Thyroid gland (tissue), 4 donors: ENCODE measurements at places on chromosomes 3 and 15. TPM values are rescaled to one million over a fixed set of nuclear protein-coding genes. Genes with fewer than 3 reads are reported as not detected.

GRCh38 chr3:182201456-182202168 is 489.9 kb downstream of the SOX2 start:
- DNase-seq, result no peak

GRCh38 chr3:156817646-156818272 is 8.4 kb upstream of the LEKR1 start:
- DNase-seq, result no peak

DNA sequence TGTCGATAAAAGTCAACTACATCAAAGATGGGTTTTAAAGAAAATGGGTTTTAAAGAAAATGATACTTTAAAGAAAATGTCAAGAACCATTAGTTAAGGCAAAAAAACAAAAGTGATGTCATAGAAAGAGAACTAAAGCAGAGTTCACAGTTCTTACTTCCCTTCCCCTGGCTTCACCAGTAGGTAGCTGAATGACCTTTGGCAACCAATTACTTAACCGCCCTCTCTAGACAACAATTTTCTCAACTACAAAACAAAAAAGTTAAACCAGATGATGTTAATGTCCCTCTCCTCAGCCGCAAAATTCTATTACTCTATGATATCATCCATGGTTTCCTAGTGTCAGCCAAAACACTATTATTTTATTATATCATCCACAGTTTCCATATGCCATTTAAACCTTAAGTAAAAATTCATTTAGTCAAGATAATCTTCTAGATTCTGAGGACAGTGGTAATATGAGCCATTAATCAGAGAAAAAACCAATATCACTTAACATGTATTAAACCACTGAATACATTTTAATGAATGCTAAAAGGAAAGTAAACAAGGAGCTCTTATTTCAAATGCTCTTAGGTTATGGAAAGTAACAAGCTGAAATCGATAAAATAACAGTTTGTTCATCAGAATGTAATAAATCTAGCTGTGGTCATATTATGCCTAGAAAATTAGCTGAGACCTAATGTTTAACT is 13.1 kb downstream of the RYK start:
- DNase-seq, result no peak

GRCh38 chr3:36514171-36514570 is 133.9 kb downstream of the STAC start:
- no peak for DNase-seq

DNA sequence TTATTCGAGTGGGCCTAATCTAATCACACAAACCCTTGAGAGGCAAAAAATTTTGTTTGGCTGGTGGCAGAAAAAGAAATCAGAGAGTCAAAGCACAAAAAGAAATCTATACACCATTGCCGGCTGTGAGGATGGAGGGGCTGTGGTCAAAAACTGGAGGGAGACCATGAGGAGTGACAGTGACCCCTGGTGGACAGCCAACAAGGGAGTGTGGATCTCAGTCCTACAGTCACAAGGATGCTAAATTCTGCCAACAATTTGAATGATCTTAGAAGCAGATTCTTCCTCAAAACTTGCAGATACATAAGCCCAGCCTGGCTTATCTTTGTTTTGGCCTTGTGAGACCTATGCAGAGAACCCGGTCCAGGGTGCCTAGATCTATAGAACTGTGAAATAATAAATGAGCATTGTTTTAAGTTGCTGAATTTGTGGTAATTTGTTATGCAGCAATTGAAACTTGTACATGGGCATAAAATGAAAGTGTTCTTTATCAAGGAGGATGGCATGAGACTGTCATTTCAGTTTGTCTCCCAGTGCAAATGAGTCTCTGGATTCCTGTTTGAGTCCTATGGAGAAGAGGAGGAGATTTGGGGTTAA is 103.0 kb upstream of the ARHGEF26 start:
- DNase-seq, result no peak

DNA sequence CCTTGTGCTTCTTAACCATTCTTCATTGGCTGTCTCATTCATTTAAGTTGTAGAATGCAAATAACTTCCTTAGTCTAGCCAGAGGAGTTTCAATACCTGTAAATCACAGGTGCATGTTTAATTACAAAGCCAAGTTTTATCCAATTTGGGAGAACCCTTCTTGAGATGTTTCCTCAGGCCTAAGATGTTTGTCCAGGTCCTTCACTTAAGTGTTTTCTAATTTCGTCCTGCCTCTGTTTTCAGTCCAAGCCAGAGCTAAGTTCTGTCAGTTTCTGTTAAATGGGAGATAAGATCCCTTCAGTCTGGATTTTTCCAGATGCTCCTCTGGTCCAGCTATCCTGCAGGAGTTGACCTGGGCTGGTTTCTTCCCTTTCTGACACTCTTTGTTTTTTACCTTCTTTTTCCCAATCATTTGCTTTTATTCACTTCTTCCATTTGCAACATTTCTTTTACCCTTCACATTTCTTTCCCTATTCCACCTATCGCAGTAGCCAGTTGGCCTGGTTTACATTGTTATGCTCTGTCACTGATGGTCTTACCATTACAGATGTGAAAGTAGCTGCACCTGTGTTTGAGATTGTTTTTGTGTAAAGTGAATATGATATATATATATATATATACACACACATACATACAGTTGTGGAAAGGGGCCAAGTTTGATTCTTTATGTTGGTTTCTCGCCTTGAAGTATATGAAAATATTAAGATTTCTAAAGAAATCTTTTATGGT is 34.5 kb downstream of the EIF2AK4 start:
- DNase-seq, result no peak

- DNase-seq, result peak; percentile 9
Measured at GRCh38 chr15:88982304-88982945, 69.2 kb upstream of the MFGE8 start.

DNA sequence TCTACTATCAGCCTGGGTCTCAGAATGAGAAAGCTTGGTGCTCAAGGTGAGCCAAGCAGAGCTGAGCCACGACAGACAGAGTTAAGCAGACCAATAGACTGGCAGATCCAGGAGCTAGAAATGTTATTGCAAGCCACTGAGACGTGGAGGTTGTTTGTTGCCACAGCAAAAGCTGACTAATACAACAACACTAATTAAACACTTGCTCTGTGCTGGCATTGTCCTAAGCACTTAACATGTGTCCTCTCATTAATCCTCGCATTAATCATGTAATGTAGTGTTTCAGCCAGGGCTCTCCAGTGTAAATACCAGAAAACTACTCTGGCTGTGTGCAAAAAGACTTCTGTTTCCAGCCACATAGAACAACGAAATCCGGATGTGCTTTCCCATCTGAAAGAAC is 11.6 kb upstream of the SPSB4 start:
- no peak for DNase-seq

DNA sequence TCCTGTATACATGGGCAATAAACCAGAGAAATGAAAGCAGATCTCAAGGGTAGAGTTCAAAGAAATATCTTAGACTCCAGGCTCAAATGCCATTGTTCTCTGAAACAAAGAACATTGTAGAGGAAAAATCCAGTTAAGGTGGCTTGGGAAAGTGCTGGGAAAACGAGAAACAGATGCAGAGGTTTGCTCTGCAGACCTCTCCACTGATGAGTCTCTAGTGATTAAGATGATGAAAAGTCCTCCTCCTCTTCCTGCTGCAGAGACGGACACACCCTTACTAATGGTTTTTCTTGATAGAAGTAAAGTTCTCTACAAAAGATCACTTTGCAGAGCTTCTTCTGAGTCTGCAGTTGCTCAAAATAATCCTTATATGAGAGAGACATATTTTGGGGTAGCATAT is 264.7 kb downstream of the GABRG3 start:
- DNase-seq, result no peak

- no peak for DNase-seq
Measured at GRCh38 chr15:49895347-49896223, 223.4 kb downstream of the ATP8B4 start.

GRCh38 chr15:101694261-101694660 is 30.0 kb downstream of the TARS3 start:
- no peak for DNase-seq

GRCh38 chr15:50933341-50933740 is 24.9 kb downstream of the AP4E1 start:
- DNase-seq, result no peak

DNA sequence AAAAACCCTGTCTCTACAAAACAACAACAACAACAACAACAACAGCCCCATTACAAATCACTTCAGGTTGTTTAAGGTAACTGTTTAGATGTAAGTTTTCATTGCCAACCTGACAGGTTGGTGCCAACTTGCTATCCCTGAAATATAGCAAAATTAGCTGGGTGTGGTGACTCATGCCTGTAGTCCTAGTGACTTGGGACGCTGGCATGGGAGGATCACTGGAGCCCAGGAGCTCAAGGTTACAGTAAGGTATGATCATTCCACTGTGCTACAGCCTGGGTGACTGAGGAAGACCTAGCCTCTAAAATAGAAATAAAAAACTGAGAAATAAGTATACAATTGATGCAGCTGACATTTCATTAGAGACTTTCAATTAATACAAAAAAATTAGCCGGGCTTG is 36.0 kb upstream of the CDAN1 start:
- no peak for DNase-seq

DNA sequence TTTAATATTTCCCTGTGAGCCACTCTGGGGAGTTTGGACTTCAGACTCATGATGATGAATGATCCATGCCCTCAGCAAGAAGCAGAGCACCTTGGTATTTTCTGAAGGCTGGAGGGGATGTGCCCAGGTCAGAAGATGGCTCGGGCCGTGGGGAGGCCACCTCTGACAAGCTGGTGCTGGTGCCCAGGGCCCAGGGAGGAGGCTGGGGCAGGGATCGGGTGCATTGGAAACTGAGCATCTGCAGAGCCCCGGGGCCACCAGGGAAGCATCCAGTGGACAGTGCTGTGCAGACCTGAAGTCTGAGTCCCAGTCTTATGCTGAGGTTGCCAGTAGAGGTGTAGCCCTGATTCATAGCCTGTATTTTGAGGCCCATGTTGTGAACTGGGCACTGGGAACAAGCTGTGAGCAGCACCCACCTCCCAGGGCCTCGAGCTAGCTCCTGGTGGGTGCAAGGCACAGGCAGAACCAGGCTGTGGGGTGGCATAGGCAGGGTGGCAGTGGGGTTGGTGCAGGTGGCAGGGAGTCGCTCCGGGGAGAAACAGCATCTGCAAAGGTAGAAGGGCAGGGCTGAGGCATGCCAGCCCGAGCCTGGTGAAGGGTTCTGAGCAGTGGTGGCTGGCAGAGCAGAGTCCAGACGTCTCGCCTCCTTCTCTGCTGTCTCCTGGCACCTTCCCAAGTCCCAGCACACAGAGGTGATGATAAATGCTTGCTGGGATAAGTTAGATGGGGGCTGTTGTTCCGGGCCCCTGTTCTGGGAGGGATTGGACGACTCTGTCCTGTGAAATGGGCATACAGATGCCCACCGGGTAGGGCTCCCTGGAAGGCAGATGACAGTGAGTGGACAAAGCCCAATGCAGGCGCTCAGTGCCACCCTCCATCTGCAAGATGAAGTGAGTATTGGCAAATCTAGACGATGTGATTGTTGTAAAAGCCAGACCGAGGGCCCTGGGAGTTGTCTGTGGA is 10.6 kb downstream of the DNAJB8 start:
- no peak for DNase-seq

GRCh38 chr3:149386299-149386606 is 8.8 kb upstream of the TM4SF1 start:
- DNase-seq, result no peak

- no peak for DNase-seq
Measured at GRCh38 chr3:145022447-145022846, 1050.8 kb downstream of the DIPK2A start.

DNA sequence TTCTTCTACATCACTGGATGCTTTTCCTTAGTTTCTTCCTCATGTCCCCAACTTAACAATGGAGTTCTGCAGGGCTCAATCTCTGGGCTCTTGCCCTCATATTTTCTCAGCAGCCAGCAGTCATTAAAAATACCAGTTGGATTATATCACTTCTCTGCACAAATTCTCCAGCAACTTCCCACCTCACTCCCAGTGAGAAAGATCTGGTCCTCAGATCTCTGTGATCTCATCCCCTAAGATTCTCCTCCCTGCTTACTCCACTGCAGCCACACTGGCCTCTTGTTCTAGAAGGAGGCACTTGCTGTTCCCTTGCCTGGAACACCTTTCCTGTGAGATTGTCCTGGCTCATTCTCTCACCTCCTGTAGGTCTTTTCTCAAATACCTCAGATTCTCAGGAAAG is 6.1 kb downstream of the ERICH6 start:
- no peak for DNase-seq

DNA sequence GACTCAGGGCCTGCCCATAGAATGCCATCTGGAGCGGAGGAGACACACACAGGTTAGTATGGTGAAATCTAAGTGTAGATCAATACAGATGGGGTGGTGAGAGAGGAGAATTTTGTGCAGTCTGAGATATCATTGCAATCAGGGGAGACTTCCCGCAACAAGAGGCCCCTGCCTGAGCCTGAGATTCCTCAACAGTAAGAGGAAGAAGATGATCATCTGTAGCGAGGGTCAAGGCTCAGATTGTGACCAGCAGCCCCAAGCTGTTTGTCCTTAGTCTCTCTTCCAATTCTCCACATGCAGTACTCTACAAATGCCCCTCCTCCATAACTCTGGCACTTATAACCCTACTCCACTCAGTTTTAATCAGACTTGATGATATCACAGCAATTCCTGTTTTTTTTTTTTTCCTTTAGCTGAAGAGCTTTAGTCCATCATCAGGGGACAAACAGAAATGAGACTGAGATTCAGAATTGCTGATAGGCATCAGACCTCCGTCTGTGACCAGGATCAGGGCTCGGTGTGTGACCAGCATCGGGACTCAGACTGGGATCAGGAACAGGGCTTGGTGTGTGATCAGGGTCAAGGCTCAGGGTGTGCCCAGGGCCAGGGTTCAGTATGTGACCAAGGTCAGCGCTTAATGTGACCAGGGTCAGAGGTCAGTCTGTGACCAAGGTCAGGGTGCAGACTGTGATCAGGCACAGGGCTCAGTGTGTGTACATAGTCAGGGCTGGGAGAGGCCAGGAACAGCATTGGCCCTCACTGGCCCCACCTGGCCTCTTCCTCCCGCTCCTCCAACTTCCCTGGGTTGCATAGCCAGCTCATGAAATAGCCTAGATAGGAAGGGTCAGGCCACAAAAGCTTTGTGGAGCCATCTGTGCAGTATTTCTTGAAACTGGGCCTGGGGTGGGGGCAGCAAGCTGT is 14.1 kb downstream of the LOXL1 start:
- no peak for DNase-seq

- DNase-seq, result peak; percentile 77
Measured at GRCh38 chr15:50685976-50686468, 575 bp downstream of the TRPM7 start.

GRCh38 chr3:152128356-152128755 is 140.4 kb upstream of the MBNL1 start:
- DNase-seq, result no peak

The TTLL13 gene
- not detected for total RNA-seq

The IL5RA gene
- not detected for total RNA-seq

The ACSBG1 gene
- total RNA-seq, result not detected

The KBTBD8 gene
- total RNA-seq, result 1.2 TPM

The CHD2 gene
- 243 TPM for total RNA-seq

The MYL3 gene
- total RNA-seq, result 1.8 TPM

The MAP3K13 gene
- 44.4 TPM for total RNA-seq

The FAM174B gene
- 58.3 TPM for total RNA-seq

The SNTN gene
- total RNA-seq, result not detected

The CA12 gene
- total RNA-seq, result 3.9 TPM

The RPS27L gene
- 91.4 TPM for total RNA-seq

The RMDN3 gene
- total RNA-seq, result 30.0 TPM
